ENCODE measurements at places on chromosomes 16 and 17.
A peak's percentile ranks its signal among the peaks of the same experiment; 100 is the strongest.

DNA sequence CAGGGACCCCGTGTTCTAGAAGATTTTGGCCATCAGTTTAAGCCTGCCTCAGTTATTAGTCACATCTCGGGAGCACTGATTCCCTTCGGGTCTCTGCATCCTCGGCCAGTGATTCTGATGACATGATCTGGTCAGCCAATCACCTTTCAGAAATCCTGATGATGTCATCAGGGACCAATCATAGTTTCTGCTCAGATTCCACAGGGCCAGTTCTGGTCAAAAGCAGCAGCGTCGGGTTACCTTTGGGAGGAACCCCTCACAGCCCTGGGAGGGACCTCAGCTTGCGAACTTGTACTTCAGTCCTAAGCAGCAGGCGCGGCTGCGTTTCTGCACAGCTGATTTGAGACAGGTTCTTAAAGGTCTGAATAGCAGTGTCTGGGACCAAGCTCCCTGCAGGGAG lies 13.9 kb downstream of the KDM8 start:
- no peak for DNase-seq

GRCh38 chr17:51185763-51186332 lies 19.6 kb downstream of the NME2 start:
- no peak for DNase-seq

DNA sequence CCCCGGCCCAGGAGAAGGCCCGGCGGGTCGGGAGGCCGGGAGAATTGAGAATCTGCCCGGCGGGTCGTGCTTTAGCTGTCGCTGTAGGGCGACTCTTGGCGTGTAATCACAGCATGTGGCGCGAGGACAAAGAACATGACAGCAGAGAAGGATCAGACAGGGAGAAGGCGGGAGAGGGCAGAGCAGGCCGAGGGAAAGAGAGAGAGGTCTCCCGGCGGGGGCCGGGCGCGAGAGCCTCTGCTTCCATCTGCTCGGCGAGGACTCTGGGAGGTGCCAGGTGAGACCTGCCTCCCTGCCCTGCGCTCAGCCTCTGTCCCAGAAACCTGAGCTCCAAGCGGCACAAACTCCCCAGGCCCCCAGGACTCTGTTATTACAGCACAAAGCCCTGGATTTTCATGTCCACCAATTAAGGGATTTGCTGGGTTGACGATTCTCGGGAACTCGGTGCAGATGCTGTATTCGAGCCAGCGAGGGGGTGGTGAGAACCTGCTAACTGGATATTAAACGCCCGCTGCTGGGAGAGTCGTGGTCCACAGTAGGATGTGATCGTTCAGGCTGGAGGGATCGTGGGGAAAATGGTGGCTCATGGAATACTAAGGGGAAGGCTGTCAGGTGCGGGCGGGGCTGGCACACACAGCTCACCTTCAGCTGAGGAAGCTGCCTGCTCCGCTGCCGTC lies 172.0 kb upstream of the CIBAR2 start:
- DNase-seq: no peak

DNA sequence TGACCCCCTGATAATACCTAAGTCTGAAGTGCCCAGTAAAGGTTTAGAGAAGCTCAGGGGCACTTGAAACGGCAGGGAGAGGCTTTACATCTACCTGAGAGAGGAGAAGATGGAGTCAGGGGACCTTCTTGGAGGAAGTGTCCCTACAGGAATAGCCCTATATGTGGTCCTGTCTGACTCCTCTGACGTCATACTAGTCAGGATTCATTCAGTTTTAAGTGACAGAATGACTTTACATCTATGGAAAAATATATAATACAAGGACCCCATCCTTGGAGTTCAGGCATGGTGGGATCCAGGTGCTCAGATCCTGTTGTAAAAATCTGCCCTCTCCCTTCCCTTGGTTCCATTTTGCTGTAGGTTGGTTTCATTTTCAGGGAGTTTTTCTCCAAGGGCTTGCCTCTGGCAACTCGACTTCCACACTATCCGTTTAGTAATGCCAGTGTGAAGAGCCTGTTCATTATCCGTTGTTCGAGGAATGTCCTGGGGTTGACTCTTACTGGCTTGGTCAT lies 205.6 kb downstream of the IRF8 start:
- DNase-seq: no peak

DNA sequence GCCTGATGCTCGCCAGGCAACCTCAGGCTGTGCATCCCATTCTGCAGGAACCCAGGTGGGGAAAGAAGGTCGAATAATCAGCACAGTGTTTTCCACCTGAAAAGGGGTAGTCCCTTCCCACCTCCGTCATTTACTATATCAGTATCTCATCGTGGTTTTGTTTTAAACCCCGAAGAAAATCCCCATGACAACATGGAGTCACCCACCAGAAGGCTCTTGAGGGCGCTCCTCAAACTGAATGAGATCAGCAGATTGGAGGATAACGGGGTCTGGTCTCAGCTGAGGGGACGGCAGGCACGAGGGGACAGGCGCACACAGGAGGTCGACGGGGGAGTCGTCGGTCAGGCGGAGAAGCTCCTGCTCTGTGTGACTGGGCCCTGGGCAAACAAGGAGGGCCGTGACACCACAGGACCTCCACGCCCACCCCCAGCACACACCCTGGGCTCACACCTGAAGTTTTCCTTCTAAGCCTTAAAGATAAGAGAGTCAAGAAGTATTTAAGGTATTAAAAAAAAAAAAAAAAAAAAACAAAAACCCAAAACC lies 44.2 kb downstream of the MARF1 start:
- no peak for DNase-seq

- no peak for DNase-seq
Observed at GRCh38 chr17:64496348-64496785, 487 bp downstream of the POLG2 start.

DNA sequence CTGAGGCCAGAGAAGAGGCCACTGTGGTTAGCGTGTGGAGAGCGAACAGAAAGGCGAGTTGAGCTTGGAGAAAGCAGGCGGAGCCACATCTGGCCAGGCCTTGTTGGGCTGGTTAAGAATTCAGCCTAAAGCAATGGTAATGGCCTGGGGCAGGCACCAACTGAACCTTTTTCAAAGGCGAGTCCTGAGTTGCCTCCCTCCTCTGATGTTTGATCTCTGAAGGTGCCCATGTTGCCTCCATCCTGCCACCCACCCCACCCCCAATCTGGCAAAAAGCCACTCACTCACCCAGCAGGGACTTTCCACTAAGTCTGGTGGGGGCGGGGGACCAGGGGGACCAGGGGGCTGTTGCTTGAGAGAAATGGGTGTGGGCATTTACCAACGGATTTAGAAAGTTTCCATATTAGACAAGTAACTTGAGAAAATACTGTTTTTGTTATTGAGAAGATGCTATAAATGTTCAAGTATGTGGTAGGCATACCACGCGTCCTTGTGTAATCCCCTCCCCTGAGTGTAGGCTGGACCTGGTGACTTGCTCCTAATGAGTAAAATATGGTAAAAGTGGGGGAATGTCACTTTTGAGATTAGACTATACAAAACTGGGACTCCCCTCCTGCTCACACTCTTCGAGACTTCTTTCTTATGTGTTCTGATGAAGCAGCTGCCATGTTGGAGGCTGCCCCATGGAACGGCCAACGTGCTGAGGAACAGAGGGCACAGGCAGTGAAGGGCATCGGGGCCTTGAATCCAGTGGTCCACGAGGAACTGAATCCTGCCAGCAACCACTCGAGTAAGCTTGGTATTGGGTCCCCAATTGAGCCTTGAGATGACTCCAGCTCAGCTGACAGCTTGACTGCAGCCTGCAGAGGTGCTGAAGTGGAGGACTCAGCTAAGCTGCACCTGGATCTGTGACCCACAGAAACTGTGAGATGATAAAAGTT lies 29.9 kb upstream of the TNS4 start:
- peak; percentile 81 for DNase-seq

DNA sequence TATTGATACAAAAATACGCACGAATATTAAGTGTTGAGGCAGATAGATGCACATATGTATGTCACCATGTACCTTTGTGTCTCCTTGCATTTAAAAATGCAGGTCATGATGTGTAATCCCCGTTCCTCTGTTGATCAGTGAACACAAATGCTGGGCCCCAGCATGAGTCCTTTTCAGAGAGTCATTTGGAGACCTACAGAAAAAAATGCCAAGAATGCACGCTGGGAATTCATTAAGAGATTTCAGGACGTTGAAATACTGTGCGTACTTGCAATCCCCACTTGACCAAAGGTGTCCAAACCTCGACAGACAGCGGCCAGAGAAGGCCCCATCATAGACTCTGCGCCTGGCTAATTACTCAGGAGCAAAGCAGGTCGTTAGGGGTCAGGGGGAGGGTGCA lies 496.0 kb downstream of the MAF start:
- DNase-seq: no peak

DNA sequence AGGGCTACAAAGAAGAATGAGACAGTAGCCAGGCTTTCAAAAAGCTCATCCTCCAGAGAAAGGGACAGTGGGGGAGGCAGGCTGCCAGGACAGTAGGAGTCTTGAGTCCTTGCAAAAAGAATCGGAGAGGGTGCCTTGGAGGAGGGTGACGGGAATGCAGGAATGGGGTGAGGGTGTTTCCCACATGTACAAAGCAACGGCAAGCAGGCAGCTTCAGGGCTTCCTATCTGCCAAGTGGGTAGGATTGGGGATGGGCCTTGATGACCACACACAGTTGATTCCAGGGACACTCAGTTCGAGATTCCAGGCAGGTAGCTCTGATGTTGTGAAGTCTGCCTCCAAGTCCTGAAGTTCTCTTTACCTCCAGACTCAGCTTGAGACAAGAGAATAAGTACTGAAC lies 54.4 kb downstream of the C17orf67 start:
- DNase-seq: no peak

GRCh38 chr16:23388786-23389185 lies 64.2 kb downstream of the COG7 start:
- DNase-seq: no peak

DNA sequence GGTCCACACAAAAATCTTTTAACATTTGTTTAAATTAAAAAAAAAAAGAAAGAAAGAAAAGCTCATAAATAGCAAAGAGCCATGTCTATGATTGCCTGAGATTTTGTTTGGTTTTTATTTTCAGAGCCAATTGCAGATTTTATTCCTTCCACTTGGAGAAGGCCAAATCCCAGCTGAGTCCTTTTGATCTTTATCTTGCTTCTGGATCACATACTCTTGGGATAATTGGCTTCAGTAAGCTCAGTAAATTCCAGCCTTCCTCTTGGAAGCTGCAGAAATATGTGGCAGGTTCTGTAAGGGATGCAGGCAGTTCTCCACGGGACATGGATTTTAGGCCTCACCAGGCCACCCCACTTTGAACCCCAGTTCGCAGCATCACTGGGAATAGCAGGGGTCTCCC lies 63.3 kb upstream of the TMC5 start:
- DNase-seq: no peak

DNA sequence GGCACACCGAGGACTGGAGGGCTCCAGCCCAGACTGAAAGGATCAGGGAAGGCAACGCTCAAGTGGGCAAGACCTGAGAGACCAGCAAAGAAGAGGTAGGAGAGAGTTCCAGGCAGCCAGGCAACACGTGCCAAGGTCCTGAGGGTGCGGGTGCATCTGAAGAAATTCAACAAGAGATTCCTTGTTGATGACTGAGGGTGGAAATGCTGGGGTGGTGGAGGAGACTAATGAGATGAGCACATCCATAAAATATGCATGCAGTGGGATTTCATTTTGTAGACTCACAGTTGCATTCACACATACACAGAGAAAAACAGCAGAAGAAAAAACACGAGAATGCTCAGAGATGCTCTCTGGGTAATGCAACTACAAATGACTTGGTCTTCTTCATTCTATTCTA lies 154.8 kb upstream of the FOXF1 start:
- no peak for DNase-seq

DNA sequence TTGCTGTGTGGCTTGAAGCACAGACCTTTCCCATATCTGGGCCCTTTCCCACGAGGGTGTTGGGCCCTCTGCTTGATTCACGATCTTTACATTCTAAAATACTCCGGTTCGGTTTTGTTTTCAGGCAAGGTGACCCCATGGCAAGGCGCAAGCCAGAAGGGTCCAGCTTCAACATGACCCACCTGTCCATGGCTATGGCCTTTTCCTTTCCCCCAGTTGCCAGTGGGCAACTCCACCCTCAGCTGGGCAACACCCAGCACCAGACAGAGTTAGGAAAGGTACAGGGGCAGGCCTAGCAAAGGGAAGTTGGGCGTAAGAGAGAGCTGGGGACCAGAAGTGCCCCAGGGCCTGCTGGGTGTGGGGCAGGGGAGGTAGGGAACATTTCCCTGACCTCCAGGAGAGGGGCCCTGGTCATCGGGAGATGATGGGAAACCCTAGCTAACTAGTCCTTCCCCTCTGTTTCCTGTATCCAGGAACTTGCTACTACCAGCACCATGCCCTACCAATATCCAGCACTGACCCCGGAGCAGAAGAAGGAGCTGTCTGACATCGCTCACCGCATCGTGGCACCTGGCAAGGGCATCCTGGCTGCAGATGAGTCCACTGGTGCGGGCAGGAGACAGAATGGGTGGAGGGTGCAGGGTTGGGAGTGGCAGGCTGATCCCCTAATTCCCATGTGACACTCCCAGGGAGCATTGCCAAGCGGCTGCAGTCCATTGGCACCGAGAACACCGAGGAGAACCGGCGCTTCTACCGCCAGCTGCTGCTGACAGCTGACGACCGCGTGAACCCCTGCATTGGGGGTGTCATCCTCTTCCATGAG lies 1.4 kb downstream of the ALDOA start:
- no peak for DNase-seq

DNA sequence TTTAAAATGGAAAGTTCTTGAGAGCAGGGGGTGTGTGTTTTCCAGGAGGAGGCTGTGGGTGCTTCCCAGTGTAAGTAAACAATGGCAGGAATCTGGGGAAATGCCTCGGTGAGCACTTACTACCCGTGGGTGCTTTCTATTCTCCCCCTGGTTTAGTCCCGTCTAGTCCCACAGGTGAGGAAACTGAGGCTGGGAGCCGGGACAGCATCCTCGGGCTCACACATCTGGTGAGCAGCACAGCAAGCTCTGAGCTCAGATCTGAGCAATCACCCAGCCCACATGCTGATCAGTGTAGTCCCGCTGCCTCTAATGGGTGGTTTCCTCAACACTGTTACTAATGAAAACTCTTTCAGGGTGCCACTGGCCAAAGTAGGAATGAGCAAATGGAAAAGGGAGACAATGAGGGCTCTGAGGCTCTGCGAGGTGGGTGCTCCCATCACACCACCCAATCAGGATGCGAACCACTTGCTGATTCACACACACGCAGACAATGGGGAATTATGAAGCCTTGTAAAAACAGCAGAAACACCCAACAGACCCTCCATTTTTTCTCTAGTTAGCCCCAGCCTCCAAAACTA lies 202.6 kb downstream of the PARN start:
- DNase-seq: no peak
